Stimulated activated CD8-positive, alpha-beta memory T cell treated with anti-CD3 and anti-CD28 coated beads, Interleukin-4, amount 100 ng/mL, for 1 hour (primary cell): ENCODE measurements at places on chromosomes 1 and 21.

DNA sequence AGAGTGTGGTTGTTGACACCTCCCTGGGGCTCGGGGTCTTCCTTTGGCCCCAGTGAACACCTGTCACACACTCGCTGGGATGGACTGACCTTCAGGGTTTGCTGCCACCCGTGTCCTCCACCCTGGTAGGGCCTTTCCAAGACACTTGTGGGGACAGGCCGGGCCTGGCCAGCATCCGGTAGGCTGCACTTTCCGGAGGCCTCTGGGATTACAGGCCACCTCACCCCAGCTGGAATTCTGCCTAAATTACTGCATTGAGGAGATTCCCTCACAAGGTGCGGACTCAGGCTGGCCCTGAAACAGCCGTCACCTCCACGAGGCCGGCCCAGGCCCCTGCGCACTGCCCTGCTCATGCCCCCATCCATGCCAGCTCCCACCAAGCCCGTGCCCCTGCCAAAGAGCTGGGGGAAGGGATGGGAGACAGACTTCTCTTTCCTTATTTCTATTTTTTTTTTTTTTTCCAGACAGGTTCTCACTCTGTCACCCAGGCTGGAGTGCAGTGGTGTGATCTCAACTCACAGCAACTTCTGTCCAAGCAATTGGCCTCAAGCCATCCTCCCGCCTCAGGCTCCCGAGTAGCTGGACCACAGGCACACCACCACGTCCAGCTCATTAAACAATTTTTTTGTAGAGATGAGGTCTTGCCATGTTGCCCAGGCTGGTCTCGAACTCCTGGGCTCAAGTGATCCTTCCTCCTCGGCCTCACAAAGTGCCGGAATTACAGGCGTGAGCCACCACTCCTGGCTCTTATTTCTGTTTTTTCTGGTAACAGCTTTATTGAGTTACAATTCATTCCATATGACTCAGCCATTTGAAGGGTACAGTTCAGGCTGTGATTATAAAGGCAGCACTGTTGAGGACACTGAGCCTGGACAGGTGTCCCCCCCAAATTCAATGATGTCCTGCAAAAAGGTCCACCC is 11.3 kb downstream of the CSTB start:
- no peak for DNase-seq

DNA sequence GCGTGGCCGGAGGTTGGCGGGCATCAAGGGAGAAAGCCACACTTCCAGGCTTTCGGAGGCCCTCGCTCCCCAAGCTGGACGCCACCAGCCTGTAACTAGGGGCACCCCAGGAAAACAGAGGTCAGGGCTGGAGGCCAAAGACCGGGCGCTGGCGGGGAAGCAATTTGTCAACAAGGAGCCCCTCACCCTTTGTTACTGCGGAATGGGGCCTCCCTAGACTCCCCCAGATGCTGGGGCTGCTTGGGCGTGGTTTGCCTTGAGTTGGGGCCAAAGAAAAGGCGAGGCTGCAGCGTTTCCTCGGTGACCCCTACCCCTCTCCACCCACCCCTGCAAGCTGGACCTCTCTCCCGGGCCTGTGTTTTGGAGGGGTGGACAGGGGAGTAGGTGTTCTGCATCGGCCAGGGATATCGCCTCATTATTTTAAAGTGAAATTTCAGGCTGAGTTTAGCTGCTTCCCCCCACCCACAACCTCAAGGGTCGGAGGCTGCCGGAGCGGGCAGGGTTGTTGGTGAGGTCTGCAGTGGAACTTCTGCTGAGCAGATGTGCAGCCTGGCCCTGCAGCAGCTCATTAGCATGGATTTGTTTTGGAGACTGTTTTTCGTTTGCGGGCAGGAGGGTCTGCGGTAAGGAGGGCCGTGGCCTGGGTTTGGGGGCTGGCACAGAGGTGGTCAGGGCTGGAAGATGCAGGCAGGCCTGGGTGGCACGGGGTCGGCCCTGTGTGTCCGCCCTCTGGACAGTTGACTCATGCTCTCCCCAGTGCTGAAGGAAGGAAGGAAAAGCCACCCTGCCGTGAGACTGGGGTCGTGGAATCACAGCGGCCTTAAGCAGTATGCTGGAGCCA is 1.5 kb downstream of the NBL1 start:
- no peak for DNase-seq

GRCh38 chr1:63743781-63744180 is 30.0 kb upstream of the ROR1 start:
- DNase-seq, result no peak

DNA sequence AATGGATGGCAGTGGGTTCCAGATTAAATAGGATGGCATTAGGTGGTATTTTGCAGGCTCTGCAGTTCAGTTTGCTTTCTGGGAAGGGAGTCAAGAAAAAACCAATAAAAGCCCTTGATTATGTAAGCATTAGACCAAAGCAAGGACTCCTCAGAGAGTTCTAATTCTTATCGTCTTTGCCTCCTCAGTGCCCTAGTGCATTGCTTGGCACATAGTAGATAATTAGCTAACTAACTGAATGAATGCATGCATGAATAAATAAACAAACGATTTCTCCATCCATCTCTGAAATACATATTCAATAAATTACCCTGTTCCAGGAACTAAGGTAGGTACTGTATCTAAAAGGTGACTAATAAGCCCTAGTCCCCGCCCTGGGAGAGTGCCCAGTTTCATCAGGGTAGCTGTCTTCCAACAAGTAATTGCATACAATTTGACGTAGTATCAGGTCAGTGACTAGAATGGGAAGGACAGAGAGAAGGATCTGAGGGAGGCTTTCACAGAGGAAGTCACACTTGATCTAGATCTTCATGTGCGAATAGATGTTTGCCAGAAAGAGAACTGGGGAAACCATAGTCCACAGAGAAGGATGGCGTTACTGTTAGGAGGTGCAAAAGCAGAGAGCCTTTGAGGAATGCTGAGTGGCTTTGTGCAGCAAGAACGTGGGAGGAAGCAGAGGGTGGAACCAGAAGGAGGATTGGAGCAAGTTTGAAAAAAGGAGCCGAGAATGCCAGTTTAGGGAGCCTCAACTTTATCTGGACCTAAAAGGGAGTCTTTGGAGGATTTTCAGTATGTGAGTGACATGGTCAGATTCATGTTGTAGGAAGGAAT is 111.4 kb downstream of the TBX19 start:
- no peak for DNase-seq

- no peak for DNase-seq
Measured at GRCh38 chr1:37035014-37035691, 838 bp upstream of the GRIK3 start.

GRCh38 chr1:220734571-220735326 is 13.4 kb upstream of the MTARC2 start:
- no peak for DNase-seq

DNA sequence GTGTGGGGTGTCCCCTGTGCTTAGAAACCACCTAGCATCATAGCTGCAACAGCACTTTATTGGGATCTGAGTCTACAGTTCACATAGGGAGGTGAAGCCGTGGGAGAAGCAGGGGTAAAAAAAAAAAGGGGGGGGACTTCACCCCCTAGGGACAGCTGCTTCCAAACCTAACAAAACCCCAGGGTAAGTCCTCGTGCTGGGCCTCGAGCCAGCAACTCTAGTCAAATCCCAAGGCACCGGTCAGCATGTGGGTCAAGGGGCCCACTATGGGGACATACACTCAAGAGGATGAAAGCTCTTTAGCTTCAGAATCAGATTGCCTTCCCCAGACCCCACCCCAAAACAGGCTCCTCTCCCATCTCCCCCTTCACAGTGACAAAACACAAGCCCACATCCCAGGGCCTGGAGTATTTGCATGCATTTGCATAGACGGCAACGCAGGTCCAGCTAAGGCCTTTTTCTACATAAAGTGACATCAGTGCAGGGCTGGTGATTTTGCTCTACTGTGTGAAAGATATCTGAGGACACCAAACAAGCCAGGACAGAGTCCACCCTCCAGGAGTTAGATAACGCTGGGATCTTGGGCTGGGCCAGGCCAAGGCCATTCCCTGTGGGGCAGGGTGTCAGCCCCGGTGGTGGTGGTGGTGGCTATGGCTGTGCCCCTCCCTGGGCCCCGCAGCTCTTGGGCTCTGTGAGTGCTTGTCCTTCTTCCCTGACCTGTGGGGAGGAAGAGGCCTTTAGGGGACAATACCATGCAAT is 8.1 kb upstream of the PMVK start:
- DNase-seq, result no peak

DNA sequence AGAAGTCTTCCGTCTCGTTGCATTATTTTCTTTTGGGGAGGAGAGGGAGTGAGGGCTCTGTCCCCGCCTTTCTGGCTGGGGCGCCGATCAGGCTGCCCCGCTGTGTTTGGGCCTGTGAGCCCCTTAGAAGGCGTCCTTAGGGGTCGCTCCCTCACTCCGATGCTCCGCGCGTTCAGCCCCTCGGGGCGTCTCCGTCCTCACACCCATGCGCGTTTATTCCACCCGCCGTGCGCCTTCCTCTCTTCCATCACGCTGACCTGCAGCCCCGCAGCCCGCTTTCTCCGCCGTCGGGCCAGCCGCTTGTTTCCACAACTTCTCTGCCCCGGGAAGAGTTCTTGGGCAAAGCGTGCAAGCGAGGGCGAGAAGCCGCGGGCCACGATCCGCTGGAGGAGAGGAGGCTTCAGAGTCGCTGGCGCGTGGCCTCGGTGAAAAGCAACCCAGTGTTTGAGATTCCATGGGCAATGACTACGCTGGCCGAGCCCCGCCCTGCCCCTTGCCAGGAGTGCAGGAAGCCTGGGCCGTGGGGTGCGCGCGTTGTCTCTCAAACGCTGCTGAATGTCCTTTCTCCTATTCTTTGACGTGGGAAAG is 27.7 kb downstream of the TRIM11 start:
- no peak for DNase-seq

DNA sequence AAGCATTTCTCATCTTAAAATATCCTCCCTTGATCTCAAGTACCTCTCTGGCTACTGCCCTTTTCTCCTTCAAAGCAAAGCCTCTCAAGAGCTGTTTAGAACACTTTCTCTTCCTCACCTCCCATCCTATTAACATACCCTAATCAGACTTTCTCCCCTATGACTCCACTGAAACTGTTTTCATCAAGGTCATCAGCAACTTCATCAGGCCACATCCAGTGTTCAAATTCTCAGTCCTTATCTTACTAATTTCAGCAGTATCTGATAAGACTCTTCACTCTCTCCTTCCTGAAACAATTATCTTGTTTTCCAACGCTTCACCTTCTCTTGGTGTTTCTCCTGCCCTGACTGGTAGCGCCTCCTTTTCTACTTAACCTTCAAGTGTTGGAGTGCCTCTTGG is 1.5 kb upstream of the RAP1A start:
- DNase-seq, result no peak

GRCh38 chr1:12275370-12275769 is 45.5 kb downstream of the VPS13D start:
- DNase-seq, result peak; percentile 2

GRCh38 chr1:53765657-53766056 is 26.7 kb upstream of the GLIS1 start:
- no peak for DNase-seq

GRCh38 chr1:191969290-191969689 is 189.0 kb upstream of the RGS18 start:
- no peak for DNase-seq

GRCh38 chr1:59903141-59903754 is 23.3 kb downstream of the CYP2J2 start:
- DNase-seq, result no peak

- DNase-seq, result no peak
Measured at GRCh38 chr1:4118746-4119515, 218.9 kb upstream of the C1orf174 start.

DNA sequence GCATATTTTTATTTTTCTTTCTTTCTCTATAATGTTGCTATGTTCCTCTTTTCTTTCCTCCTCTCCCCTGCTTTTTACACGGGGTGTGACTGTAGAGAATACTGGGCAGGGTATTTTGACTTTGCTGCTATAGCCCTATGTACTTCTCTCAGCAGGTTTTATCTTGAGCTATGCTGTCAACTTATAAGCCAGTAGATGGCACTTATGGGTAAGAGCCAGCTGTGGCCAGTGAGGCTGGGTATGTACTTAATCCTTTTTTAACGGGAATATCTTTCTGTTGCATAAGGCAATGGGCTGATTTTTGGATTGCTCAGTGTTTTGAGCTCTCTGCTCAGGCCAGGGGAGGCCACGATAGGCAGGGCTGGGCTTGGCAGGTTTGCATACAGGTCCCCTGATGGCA is 99.0 kb downstream of the KCNK2 start:
- no peak for DNase-seq

DNA sequence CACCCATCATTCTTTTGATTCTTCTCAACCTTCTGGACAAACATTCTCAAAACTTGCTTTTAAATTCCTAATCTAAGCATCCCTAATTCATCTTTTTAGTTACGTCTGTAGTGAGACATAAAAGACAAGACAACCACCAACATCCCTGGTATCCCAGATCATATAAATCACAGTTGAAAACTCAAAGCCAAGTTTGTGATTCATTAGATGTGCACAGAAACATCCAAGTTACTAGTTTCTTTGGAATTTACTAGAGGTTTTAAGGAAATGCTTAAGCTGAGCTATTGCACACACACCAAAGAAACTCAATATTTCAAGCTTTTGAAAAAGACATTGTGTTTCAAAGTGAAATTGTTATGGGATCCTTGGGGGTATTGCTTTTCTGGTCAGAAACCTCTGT is 47.6 kb downstream of the ATP6V1G3 start:
- DNase-seq, result no peak

DNA sequence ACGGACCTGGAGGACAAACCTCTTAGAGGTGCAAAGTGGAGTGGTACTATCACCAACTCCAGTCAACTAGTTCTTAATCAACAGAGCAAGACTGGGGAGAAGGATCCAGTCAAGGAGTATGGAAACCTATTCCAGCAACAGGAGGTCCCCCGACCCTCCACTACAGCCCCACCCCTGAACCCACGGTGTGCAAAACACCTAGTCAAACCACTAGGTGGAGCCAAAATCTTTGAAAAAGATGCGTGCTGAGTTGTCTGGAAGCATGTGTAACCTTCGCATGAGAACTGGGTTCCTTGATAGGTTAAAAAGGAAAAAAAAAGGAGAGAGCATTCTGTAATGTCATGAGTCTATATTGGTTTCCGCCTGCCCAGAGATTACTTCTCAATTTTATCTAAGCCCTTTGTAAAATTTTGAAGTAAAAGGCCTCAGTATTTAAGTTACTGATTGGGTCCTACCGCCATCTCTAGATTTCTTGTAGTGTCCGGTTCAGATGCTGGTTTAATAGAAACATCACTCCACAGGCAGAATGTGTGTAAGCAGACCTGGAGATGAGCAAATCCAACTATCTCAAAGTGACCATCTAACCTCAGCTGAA is 81.9 kb upstream of the HAO2 start:
- no peak for DNase-seq

- DNase-seq, result no peak
Measured at GRCh38 chr21:26127918-26128317, 42.7 kb downstream of the APP start.

DNA sequence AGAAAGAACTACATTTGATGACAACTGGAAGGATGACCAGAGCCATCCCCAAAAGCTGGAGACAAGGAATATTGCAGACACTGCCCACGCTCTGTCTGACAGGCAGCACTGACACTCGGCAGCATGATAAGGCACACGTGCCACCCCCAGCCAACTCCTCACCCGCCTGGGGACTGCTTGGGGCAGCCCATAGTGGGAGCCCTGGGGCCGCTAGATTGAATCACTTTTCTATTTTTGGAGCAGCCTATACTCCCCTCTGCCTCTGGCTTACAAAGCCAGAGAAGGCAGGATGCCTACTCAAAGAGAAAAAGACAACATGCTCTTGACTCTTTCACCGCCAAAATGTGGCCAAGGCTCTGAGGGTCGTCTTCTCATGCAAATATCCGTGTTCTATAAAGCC is 1.3 kb downstream of the SMG5 start:
- no peak for DNase-seq
